ENCODE measurements at places on chromosomes 1 and 21.

GRCh38 chr1:11838349-11839272, 9.0 kb downstream of the NPPA start:
- DNase-seq = peak; percentile 43

DNA sequence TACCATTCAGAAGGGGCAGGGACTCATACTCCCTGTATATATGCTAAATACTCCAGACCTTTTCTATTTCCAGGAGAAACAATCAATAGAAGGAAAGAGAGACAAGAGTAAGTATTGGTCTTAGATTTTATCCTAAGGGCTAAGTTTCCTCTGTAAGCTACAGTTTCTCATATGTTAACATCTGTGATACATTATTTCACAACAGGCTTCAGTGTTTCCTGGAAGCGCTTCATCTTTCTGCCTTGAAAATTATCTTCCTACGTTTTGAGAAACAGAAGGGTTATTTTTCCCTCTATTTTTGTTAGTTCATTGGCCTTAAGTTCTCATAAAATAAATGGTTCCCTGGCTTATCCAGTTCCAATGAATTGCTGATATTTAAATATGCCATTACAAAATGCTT, 15.6 kb downstream of the FMO1 start:
- no peak for DNase-seq

DNA sequence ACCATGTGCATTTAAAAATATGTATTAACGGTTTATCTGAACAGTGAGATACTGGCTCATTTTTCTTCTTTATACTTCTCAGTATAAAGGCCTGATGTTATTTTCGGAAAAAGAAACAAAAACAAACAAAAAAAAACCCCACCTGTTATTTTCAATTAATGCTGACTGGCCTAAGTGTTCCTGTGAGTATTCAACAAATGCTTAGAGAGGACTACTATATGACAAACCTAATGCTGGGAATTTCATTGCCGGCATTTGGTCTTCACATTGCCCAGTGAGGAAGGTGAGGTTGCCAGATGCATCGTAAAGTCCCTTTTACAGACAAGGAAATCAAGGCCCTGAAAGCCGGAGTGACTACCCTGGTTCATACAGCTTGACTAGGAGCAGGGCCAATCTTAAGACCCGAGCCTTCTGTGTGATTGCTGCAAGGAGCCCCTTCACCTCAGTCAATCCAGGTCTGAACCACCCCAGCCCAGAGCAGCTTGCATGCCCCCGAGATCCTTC, 599 bp downstream of the MRPL24 start:
- DNase-seq = no peak

- DNase-seq = no peak
These were observed 10.5 kb upstream of the ARF1 start for GRCh38 chr1:228071839-228072657.

DNA sequence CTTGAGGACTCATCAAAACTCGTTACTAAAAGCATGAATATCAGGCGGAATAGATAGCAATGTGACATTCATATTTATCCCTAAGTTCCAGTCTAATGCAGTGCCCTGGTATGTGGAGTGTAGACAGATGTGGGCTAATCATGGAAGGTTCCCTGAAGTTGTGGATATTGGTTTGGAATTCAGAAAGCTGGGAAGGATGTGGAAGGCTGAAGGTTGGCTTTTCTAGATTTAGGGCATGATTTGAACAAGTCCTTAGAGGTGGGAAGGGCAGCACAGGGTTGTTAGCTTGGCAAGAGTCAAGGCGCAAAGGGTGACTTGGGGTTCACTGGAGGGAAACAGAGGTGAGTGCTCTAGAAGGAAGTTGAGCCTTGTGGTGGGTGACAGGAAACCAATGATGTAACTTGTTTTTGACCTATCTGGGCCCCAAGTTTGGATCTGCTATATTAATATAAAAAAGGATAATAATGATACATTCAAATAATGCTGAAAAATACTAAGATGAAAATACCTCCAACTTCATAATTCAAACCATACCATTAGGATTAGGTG, 21.9 kb downstream of the LGALS8 start:
- no peak for DNase-seq

- DNase-seq = no peak
These were observed 46.4 kb upstream of the BMP8B start for GRCh38 chr1:39835110-39835509.

- no peak for DNase-seq
These were observed 4.9 kb upstream of the TTC22 start for GRCh38 chr1:54805981-54806381.

GRCh38 chr1:180211156-180211859, 18.8 kb upstream of the LHX4 start:
- no peak for DNase-seq

DNA sequence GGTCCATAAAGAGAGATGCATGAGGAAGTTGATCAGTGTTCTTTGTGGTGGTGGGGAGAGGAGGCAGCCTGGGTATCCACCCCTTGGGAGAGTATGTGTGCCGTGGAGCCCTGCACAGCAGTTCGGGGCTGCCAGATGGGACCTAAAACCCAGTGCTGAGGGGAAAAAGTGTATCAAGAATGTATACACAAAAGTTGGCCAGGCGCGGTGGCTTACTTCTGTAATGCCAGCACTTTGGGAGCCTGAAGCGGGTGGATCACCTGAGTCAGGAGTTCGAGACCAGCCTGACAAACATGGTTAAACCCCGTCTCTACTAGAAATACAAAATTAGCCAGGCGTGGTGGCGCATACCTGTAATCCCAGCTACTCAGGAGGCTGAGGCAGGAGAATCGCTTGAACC, 4.1 kb upstream of the TTC4 start:
- no peak for DNase-seq

- peak; percentile 85 for DNase-seq
These were observed 27.4 kb downstream of the VANGL1 start for GRCh38 chr1:115669002-115669673.

- no peak for DNase-seq
These were observed 4.8 kb downstream of the RGS16 start for GRCh38 chr1:182599339-182599738.

DNA sequence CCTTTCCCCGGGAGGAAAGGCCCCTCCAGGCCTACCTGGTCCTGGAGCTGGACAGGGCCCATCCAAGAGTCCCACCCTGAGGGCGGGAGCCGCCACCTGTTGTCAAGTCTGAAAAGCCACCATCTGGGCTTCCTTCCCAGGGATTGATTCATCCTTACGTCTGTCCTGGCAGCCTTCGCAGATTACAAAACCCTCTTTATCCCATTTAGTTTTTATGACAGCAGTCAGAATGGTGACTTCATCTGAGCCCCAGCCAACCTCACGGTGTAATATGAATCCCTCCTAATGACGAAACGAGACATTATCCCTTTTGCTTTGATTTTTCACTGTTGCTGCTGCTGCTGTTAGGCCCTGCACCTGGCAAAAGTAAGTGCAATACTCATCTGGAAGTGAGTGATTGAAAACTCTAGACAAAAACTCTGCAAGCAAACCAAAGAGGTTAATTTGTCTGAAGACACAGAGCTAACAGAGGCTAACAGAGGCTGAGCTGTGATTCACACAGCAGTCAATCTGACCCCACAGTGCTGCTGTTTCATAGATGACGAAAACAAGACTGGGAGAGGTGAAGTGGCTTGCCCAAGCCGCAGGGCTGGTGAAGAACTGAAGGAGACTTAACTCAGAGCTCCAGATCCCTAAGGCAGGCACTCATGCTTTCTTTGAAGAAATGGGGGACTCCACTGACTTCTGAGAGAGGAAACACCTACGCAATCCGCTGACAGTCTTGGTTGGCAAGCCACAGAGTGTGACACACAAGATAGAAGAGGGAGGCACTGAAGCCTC, 30.0 kb upstream of the S100A7 start:
- peak; percentile 96 for DNase-seq

GRCh38 chr21:16262091-16262490, 532.3 kb downstream of the USP25 start:
- peak; percentile 40 for DNase-seq

- no peak for DNase-seq
These were observed 67.9 kb upstream of the ARID1A start for GRCh38 chr1:26627954-26628353.

DNA sequence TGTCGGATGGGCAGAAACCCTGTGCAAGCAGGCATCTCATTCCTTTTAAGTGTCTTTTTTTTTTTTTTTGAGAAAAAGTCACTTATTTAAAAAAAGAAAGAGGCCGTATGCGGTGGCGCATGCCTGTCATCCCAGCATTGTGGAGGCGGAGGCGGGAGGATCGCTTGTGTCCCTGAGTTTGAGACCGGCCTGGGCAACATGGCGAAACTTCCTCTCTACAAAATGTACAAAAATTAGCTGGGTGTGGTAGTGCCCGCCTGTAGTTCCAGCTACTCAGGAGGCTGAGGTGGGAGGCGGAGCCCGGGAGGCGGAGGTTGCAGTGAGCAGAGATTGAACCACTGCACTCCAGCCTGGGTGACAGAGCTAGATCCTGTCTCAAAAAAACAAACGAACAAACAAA, 1.7 kb downstream of the GPR137B start:
- DNase-seq = no peak

DNA sequence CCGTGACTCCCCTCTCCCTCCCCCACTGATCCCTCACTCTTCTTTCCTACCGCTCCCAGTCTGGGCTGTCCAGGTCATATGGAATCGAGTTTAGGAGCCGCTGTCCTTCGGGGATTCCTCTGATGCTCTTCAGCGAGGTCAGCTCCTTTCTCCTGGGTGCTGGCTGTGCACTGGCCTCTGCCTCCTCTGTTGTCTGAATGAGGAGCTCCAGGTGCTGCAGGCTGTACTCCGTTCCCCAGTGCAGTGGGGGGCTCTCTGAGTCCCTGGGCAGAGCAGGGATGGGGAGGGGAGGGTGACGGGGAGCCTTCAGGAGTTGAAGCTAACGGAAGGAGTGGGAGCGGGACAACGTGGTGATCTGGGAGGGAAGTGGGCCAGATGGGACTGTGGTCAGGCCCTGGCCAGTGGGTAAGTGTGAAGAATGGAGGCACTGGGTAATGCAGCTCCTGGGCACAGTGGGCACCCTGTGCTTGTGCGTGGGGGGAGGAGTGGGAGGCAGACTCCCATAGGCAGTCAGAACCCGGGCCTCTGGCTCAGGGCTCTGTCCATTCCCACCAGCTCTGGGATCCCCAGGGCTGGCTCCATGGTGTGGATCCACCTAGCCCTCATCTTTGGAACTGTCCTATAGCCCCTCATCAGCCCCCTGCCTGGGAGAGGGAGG, 59.5 kb upstream of the TLR5 start:
- DNase-seq = no peak
